ENCODE measurements at places on chromosomes 7 and 10.

- no peak for DNase-seq
Observed at GRCh38 chr10:50469778-50470193, 154.0 kb downstream of the SGMS1 start.

DNA sequence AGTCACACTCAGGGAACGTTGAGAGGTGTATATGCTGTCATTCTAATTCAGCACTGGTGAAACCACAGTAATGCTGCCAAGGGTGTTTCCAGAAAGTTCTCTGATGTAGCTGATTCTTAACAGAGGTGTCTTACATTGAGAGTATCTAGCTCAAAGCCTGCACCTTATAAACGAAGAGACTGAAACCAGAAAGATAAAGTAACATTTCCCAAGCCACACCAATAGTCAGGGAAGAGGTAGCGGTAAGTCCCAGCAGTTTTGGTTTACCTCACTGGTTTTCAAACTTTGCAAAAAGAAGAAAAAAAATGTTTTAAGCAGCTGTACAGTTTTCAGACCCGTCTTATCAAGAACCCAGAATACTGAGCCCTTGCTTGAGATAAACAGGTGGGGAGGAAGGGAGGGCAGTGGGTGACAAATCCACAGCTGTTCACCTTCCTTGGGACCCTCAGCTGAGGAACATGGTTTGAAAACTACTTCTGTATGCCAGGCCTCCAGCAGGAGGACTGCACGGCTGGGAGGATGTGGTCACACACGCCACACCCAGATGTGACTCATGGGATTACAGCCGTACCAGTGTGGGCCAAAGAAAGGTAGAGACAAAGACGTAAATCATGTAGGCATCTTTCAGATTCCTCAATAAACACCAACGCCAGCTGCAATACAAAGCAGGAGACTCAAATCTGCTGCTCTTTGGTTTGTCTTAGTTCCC is 63.9 kb upstream of the GSDME start:
- no peak for DNase-seq

- DNase-seq, result no peak
Observed at GRCh38 chr7:351256-351655, 61.3 kb downstream of the FOXL3 start.

- DNase-seq, result no peak
Observed at GRCh38 chr10:64859911-64860310, 1338.7 kb downstream of the REEP3 start.

GRCh38 chr7:86158111-86158510 is 485.6 kb upstream of the GRM3 start:
- no peak for DNase-seq

GRCh38 chr7:156612930-156613329 is 27.6 kb upstream of the RNF32 start:
- no peak for DNase-seq

- DNase-seq, result no peak
Observed at GRCh38 chr10:63889803-63890202, 368.6 kb downstream of the REEP3 start.

DNA sequence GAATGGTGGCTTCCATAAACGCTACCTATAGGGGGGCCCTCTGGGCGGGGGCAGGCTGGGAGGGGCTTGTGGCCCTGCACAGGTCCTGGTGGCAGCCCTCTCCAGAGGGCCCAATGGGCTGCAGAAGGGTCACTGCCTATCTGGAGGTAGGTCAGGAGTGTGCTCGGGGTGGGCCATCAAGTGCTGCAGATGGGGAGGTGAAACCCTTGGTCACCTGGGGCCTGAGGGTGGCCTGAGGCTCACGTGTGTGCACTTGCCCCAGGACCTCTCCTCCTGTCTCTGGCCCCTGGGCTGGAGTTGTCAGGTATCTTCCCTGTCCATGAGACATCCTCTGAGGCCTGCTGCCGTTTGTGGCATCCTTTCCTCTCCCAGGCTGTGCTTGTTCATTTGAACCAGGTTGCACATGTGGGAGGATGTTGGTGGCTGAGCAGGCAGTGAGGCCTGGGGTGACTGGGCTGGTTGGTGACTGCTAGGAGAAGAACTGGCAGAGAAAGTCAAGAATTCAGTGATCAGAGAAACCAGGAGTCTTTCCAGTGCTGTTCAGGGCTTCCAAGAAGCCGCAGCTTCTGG is 21.1 kb upstream of the SH2D4B start:
- DNase-seq, result no peak

DNA sequence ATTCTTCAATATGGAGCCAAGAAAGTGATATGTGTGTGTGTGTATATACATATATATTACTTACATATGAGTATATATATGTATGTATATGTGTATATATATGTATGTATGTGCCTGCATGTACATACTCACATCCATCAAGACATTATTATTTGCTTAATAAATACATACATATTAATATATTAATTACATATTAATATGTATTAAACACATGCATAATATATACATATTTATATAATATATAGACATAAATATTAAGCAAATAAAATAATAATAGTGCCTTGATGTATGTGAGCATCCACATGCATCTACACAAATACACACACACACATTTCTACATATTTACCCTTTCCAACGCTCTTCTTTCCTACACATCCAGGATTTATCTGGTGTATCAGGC is 88.7 kb upstream of the KCNMA1 start:
- no peak for DNase-seq

- DNase-seq, result no peak
Observed at GRCh38 chr10:111367531-111367930, 290.7 kb downstream of the ADRA2A start.

- no peak for DNase-seq
Observed at GRCh38 chr10:31739146-31739545, 189.5 kb downstream of the ARHGAP12 start.
